CD4-positive, alpha-beta T cell treated with Interleukin-15 for 4 hours (primary cell): ENCODE measurements at places on chromosomes 13 and 19.

- DNase-seq = no peak
Observed at GRCh38 chr13:111913761-111914140, 153.2 kb upstream of the SOX1 start.

DNA sequence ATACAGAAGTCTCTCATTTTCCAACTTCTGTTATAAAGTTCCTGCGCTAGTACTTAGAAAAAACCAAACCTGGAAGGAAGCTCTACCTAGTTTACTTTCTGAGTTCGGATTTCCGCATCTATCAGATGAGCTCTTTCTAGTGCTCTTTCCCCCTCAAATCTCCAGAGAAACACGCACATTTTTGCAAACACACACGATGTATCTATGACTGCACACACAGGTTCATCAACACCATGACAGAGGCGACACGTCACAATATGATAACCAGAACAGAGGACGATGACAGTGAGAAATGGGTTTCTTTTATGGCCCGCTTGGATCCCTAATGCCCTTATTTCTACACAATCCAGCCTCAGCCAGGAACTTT is 629 bp upstream of the LRRC63 start:
- DNase-seq = peak; percentile 49

DNA sequence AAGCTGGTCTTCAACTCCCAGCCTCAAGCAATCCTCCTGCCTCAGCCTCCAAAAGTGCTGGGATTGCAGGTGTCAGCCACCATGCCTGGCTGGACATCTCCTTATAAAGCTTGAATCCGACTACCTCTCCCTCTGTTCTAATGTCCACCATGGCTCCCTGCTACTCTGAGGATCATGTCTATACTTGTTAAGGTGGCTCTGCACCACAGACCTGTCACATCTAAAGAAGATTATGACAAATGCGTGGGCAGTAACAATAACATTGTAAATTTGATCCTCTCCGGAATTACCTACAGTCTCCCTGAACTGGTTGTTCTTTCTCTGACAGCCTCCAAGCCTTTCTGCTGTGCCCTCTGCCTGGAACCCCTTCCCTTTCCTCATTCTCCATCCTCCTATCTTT is 1.8 kb downstream of the NXNL1 start:
- DNase-seq = no peak

GRCh38 chr13:45615501-45616101 is at the start of gene ERICH6B:
Gene ERICH6B, minus strand, starts transcription at chr13:45615739. Its CDS starts 18,734 bp downstream, at chr13:45597005.
- DNase-seq = no peak

- DNase-seq = no peak
Observed at GRCh38 chr13:49424011-49424560, 19.8 kb downstream of the CAB39L start.

DNA sequence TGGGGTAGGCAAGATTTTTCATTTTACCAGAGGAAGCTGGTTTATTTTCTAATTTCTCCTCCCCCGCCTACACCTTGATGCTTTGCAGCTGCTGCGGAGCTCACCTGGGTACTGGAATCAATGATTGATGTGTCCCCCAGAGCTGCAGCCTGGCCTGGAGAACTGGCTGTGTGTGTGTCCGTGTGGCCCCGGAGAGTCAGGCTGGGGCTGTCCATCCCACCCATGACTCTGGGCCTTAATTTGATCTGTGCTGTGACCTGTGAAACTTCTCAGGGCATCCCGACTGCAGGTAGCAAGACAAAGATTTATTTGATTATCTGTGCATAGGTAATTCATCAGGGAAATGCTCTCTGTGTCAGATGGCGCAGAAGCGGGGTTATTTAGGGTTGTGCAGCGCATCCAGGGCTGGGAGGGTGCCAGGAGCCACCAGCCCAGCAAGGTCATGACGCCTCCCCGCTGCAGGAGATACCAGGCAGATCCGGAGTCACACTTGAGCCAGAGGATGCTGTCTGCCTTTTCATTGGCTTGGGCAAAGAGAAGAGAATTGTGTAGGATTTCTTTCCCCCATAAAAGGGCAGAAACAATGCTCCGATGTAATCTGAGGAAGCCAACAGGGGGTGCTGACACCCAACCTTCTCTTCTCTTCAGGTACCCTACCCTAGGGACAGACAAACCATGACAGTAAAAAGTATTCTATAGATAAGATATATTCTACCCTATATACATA is 346.6 kb downstream of the TSHZ3 start:
- DNase-seq = no peak

- no peak for DNase-seq
Observed at GRCh38 chr13:33051632-33052031, 35.4 kb downstream of the KL start.

- no peak for DNase-seq
Observed at GRCh38 chr19:9945319-9945966, 9.1 kb upstream of the OLFM2 start.

DNA sequence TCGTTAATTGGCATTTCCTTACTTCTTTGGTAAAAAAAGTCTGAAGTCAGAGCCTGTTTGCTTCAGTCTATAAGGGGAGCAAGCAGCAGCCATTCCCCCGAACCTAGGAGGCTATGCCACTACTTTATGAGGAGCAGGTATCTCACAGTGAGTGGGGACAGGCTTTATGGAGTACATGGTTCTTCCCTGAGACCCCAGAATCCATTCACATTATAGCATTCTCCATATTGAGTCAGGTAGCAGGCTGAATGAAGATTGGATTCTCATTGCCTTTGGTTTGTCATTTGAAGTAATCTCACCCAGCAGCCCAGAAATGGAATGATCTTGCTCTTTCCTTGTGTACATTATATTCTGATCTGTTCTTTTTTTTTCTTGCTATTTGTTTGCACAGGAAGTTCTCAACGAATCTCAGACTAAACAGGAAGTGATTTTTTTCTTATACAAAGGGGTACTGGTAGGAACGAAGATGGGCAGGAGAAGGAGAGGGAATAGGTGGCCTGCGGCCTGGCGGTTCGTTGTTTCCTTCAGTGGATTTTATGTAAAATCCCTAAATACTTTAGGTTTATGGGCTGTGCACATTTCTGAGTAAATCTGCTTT is 74.4 kb downstream of the ARHGAP35 start:
- DNase-seq = peak; percentile 19

GRCh38 chr19:55650126-55650557 is 2.1 kb downstream of the CCDC106 start:
- no peak for DNase-seq

DNA sequence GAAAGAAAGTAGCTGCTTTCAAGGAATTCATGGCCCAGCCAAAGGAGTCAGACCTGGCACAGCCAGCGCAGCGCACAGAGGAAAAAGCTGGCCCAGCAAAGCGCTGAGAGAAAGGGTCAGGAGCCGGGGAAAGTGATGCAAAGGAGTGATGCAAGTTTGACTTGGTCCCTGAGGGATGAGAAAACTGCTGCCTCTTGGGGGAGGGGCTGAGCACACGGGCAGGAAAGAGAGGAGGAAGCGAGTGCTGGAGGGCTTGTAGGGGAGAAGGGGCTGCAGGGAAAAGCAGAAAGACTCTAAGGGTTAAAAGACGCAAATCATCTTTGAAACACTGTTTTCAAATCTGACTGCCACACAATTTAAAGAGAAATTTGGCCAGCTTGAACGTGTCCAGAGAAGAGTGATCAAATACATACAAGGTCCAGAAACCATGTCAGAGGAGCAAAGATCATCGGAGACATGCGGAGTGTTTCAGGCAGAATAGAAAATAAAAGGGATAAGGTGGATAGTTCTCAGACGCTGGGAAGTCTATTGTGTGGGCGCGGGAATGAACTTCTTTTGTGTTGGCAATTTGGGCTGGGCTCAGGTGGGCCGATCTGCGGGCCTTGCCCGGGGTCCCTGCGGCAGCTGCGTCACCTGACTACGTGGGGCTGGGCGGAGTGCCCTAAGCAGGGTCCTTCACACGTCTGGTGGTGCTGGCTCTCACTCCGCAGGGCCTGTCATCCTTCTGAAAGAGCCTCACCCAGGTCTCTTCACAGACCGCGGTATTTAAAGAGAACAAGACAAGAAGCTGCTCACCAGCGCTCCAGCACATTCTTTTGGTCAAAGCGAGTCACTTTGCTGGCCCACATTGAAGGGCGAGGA is 18.1 kb downstream of the N4BP2L1 start:
- no peak for DNase-seq

DNA sequence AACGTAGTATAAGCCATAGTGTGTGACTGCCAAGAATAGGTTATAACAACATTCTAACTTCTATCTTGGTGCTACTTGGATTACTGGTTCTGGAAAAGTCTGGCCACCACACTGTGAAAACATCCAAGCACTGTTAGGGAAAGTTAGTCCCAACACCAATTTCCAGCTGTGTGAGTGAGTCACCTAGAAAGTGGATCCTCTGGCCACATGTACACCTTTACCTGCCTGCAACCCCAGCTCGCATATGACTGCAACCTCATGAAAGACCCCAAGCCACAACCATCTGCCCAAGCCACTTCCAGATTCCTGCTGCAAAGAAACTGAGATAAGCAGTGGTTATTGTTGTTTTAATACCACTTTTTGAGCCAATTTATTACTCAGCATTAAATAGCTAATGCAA is 404.5 kb downstream of the KCTD12 start:
- DNase-seq = no peak

DNA sequence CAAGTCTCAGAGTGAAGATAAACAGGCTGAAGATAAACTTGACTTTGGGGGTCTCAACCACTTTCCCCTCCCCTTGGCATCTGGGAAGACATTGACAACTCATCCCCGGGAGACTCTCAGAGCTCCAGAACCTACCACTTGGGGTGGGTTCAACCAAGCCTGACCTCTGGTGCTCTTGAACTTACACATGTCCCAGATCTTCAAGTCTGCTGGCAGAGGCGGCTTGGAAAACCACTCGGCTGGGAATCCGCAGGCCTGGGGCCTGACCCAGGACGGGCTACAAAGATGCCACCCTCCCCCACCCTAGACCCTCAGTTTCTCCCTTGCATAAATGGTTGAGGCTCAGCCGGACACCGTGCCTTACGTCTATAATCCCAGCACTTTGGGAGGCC is 512 bp downstream of the LRRC8E start:
- no peak for DNase-seq

DNA sequence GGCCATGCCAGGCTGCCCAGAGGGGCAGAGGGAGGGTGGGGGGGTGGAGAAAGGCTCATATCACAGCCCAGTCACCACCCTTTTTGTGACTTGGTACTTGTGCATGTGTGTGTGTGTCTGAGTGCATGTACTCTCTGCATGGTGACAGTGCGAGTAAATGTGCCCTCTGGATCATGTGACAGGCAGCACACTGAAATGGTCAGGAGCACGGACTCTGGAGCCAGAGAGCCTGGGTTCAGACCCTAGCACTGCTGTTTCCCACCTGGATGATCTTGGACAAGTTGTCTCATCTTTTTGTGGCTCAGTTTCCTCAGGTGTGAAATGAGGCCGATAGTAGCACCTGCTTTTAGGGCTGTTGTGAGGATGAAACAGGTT is 2.0 kb downstream of the CIC start:
- DNase-seq = no peak

DNA sequence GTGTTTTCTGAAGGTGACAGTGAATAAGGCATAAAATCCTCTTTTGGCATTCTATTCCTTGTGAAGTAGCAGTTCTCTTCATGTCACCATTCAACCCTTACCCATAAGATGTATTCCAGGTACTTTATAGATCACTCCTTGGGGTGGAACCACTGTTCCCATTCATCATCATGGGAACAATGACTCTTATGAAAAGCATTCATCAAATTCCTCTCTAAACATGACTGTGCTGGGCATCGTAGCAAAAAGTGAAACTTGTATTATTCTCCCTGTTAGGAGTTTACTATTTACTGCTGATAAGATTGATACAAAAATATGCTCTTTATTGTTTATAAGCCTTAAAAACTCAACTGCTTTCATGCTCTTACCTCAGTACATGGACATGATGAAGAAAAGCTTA is 793.4 kb downstream of the LIG4 start:
- no peak for DNase-seq

DNA sequence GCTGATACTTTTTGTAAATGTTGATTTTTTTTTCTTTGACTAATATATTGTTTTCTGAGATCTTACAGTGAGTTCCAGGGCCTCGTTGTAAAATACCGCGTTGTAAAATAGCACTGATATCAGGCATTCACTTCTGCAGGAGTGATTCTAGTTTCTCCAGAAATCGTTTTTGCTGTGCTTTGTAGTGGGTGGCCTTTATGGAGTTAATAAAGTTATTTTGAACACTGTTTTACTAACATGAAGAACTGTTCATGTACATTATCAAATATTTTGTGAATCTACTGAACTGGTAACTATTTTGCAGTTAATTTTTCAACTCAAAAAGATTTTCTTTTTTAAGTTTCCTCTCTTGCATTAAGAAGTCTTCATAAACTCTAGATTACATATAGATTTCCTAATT is 985 bp upstream of the ZNF266 start:
- DNase-seq = no peak

DNA sequence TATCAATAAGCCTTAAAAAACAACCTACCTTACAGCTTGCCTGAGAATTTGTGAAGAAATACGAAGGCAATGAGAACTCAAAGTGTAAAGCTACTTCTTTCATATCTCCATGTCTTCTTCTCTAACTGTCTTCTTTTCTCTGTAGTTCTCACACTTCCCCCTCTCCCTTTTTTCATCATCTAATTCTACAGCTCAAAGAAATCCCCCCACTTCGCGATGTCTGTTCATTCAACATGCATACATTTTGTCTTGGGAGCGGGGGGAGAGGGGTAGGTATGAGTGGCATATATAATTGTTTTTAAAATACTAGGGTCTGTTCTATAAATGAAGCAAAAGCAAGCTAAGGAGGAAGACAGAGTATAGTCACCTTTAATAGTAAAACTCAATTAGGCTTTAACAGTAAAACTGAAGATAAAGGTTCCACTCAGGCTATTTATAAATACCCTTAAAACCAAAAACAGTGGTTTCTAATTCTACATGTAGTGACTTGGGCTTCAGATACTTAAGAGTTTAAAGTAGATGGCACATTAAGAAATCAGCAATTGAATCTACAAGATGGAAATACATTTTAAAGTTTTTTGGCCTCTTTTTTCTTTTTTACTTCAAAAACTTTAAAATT is 106.9 kb downstream of the KLF12 start:
- no peak for DNase-seq

GRCh38 chr13:111923991-111924677 is 142.8 kb upstream of the SOX1 start:
- no peak for DNase-seq
